ENCODE measurements at places on chromosomes 7 and 10.

- no peak for DNase-seq
These were observed 106.9 kb downstream of the SND1 start for GRCh38 chr7:127758845-127759244.

DNA sequence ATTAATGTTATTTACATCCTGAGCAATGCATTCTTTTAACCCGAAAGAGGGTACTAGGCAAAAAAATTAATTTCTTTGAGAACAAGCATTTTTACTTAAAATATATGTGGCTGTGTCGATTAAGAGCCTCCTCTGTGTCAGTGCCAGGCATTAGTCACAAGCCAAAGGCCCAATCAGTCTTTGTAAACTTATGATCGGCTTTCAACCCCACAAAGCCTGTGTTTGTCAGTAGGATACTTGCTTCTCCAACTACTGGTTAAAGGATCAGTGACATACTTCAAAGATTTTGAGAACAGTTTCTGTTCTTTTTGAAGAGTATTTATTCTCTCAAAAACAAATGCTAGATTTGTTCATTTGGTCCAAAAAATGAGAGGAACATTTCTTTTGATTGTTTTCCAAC lies 159.3 kb downstream of the NRCAM start:
- DNase-seq, result no peak

DNA sequence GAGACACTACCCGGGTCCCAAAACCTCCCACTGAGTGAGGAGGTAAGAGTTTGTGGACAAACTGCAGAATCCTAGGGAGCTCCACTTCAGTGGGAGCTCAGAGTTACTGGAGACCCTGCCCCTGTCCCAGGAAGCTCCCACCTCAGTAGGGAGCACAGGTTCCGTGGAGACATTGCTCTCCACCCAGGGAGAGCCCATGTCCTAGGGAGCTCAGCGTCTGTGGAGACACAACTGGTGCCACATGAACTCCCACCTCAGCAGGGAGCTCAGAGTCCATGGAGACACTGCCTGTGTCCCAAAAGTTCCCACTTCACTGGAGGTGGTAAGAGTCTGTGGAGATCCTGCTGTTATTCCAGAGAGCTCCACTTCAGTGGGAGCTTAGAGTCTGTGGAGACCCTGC lies 6.3 kb downstream of the MYO1G start:
- DNase-seq, result no peak

- no peak for DNase-seq
These were observed 69.7 kb downstream of the CD36 start for GRCh38 chr7:80708123-80708522.

DNA sequence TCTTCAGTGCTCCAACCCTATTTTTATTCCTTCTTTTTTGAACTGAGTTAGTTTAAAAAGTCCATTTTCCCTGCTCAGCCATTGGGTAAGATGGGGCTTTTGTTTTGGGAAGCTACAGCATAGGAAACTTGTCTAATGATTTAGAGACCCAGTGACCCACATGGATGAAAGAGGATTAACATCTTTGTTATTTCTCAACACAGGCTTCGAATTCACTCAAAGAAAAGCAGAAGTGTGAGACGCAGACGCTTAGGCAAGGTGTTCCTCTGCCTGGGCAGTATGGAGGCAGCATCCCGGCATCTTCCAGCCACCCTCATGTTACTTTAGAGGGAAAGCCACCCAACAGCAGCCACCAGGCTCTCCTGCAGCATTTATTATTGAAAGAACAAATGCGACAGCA lies 152.0 kb downstream of the HDAC9 start:
- DNase-seq, result no peak

DNA sequence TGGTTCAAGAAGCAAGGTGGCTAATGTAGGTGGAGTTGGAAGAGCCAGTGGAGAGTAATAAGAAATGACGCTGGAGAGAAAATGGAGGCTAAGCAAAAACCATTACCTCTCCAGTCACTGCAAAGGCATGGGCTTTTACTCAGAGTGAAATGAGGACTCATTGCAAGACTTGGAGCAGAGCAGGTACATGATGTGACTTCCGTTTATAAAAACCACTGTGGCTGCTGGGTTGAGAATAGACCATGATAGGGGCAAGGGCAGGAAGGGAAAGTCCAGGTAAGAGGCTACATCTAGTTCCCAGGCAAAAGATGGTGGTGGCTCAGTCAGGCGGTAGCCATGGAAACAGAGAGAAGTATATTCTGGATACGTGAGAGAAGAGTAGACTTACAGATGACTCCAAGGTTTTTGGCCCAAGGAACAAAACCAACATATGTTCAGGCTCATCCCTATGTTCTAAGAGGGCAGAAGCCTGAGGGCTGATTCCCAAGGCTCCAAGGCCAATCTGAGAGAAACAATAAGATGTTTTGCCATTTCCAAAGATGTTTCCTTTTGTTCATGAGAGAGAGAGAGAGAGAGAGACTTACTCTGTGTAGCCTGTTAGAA lies 21.5 kb upstream of the PDE1C start:
- no peak for DNase-seq

- no peak for DNase-seq
These were observed 285.8 kb downstream of the BMPER start for GRCh38 chr7:34191162-34191561.

Measured in CD4-positive, alpha-beta T cell treated with Interleukin-17A for 1 hour (primary cell).